ENCODE measurements at places on chromosomes 1 and 21. TPM values are rescaled to one million over a fixed set of nuclear protein-coding genes. Genes with fewer than 3 reads are reported as not detected.

- H3K4me3 ChIP-seq: no peak overlapping the region
- peaks cover 38% of the 10 kb centered on the region for H3K36me3 ChIP-seq
- H3K4me1 ChIP-seq: peaks cover 3% of the 10 kb centered on the region
- no peak for DNase-seq
These were observed 13.0 kb downstream of the GOLPH3L start for GRCh38 chr1:150683914-150684313.

The CPLANE2 gene
- 11.7 TPM for total RNA-seq

The JTB gene
- total RNA-seq: 129 TPM

GRCh38 chr1:59396387-59396786 lies 99.5 kb downstream of the FGGY start:
- H3K4me3 ChIP-seq: no peak overlapping the region
- H3K27ac ChIP-seq: no peak overlapping the region
- H3K4me1 ChIP-seq: peaks cover 17% of the 10 kb centered on the region
- no peaks in the 10 kb centered on the region for H3K36me3 ChIP-seq

DNA sequence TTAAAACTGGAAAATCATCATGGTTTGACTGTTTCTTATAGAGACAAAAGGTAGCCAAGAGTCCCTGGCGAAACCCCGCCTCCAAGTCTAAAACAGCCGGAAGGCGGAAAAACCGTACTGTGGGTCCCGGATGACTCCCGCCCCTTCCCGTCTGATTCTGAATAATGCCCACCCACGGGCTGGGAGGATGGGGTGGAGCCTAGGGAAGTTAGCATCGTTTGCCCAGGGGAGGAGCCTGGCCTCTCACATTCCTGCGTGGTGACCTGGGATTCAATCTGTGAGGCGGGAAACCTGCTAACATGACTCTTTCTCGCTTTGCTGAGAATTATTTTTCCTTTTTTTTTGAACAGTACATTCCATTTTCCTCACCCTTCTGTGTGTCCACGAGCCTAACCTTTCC lies 124.9 kb downstream of the KCNK1 start:
- H3K27me3 ChIP-seq: peaks cover 3% of the 10 kb centered on the region
- H3K4me1 ChIP-seq: no peaks in the 10 kb centered on the region
- DNase-seq: no peak
- no peak overlapping the region for H3K27ac ChIP-seq

Data from upper lobe of right lung (tissue), 1 donor.